Stimulated activated CD4-positive, alpha-beta T cell treated with anti-CD3 and anti-CD28 coated beads, Interleukin-1b, Interleukin-23, amount 100 ng/mL, for 24 hours (primary cell): ENCODE measurements at places on chromosomes 7 and 10.

DNA sequence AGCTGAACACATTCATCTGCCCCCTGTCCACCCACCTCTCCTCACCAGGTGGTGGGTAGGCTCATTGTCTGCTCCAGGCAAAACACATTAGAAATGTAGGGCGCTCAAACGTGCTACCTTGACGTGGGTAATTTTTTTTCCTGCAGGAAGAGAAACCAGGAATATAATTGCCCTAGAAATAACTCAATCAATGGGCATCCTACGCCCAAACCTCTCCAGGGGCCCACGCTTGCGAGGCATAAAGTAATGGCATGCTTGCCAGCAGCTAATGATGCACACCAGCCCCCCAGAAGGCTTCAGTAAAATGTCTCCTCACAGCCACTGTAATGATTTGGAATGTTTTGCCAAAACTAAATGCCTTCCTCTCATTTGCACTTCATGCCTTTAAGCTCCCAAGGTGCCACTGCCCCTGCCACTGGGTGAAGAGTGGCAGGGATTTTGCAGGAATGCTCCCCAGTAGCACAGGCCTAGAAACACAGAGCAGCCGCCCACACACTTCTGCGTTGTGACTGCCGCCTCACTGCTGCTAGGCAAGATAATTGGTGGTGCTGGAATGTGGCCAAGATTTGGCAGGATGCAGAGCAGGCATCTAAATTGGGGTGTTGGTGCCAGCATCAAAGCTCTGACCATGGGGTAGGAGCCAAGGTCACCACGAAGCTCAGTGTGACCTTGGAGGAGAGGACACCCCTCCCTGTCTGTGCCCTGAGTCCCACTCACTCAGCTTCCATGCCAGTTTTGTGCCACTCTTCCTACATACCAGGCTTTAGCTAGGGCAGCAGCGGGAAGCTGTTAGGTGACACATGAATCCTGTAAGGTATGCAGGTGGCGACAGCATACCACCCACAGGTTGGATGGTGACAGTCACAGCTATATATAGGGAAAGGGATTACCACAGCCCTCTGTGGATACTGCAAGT is 48.7 kb upstream of the PPP1R3C start:
- no peak for DNase-seq

GRCh38 chr7:156702399-156702798 is 61.8 kb downstream of the RNF32 start:
- DNase-seq: no peak

GRCh38 chr7:135100856-135101255 is 47.0 kb upstream of the TMEM140 start:
- DNase-seq: no peak

DNA sequence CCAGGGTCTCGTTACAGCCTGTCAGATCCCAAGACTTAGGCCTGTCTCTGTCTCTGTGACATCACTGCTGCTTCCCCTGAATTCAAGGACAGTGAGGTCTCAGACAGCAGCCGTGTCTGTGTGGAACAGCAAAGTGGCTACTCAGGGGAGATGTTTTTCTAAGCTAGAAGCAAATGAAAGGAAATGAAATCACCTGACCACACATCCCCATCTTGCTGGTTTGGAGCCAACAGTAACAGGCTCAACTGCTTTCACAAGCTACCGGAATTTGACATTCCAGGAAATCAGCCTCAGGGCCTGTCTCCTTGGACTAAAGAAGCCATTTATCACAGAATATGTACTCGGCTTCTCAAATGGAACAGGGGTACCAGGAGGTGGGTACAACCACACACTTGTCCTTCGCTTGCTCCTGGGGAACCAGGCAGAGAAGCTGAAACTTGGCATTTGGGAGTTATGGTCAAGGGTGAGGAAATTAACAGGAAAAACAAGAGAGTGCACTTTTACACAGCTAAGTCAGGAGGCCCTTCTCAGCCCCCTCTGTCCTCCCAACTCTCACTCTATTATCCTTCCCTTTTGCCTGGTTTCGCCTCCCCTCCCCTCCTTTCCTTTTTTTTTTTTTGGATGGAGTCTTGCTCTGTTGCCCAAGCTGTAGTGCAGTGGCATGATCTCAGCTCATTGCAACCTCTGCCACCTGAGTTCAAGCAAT is 73.2 kb downstream of the SPDYE5 start:
- no peak for DNase-seq

GRCh38 chr10:88194041-88194887 is 330.8 kb downstream of the PTEN start:
- DNase-seq: no peak
